NCI-H1417 (cell line): ENCODE measurements at places on chromosomes 1 and 21.

GRCh38 chr1:17539118-17539476 is 401 bp upstream of the ARHGEF10L start:
- DNase-seq: no peak

- no peak for DNase-seq
Observed at GRCh38 chr1:34547046-34547674, 207.7 kb upstream of the GJB5 start.

GRCh38 chr1:111030590-111030989 is 66.9 kb upstream of the LRIF1 start:
- DNase-seq: peak; percentile 74

DNA sequence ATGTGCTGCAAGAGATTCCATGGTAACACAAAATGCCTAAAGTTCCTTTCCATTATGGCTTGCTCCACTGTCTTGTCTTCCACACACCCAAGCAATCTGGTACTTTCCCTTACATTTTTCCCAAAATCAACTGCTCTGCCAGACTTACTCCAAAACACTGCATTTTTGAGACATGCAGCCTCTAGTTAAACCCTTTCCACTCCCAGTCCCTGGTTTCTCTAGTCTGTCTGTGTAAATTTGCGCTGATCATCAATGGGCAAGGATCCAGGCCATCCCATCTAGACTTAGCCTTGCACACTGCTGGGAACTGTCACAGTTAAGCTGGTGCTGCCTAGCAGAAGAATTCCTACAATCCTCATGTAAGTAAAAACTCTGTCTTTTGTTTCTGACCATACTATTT is 47.8 kb downstream of the DAB1 start:
- no peak for DNase-seq

- no peak for DNase-seq
Observed at GRCh38 chr1:13556224-13556764, 27.3 kb upstream of the PDPN start.

DNA sequence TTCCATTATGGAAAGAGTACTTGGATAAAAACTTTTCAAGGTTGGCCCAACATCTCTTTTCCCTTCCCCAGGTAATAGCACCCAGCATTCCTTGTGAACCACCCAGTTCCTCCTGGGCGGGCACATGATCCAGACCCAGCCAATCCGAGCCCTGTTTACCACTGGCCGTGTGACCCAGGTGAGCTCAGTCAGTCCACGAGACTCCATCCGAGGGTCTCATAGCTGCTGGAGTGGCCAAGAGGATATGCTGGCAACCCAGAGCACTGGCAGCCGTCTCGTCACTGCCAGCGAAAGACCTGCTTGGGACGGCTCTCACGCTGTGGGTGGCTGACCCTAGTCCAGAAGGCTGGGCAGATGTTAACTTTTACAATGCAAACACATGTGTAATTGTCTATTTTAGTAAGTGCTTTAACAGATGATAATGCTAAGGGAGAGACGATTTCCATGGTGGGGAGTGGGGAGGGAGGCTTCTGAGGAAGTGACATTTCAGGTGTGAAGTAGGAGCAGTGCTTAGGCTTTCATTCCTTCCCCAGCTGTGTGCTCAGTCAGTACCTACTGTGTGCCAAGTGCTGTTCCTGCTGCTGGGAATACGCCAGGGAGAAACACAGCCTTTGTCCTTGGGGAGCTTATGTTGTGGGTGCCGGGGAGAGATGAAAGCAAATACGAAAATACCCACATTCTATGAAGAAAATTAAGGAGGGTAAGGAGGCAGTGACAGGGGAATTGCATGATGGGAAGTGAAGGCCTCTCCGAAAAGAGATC is 24.5 kb downstream of the PARK7 start:
- DNase-seq: no peak

DNA sequence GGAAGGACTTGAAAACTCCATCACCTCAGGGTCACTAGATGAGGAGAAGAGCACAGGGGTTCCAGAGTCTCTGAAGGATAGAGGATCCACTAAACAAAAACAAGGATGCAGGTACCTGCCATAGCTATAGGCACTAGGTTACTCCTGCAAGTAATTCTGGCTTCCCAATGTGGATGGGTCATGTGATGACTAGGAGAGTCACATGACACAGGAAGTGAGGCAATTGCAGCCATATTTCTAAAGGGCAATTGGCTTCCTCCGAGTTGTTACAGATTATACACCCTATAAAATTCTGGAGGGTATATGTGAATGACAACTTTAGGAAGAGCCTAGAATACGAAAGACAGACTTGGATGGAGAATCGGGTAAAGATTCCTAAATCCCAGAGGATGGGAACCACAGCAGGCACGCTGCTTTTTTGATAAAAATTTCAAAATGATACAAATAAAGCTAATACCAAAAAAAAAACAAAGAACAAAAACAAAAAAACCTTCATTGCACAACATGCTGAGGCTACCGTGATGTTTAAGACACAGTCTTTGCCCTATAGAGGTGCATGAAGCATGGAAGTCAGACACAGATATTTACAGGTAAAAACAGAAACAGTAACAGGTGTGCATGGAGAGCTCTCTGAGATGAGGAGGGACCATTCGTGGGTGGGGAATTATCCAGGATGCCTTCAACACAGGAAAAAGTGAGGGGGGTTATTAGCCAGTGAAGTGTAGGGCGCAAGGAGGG is 10.5 kb downstream of the MTX1 start:
- peak; percentile 56 for DNase-seq
